ENCODE measurements at places on chromosomes 11 and 22.

- DNase-seq = no peak
These were observed 121.2 kb downstream of the NELL1 start for GRCh38 chr11:20790622-20791021.

- no peak for DNase-seq
These were observed 103.7 kb downstream of the TRIM51G start for GRCh38 chr11:48880021-48880441.

DNA sequence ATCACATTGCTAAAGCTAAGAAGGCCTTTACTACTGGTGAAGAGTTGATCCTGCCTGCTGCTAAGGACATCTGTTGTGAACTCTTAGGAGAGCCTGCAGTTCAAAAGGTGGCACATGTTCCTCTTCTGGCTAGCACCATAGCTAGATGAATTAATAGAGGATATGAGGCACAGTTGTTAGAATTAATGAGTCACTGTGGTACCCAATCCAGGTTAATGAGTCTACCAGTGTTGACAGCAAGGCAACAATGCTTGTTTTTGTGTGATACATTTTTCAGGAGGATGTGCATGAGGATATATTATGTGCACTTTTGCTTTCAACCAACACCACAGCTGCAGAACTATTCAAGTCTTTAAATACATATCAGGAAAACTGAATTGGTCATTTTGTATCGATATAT lies 12.0 kb downstream of the C11orf58 start:
- no peak for DNase-seq

GRCh38 chr11:68266121-68266891 lies 5.5 kb downstream of the C11orf24 start:
- DNase-seq = no peak

- DNase-seq = peak; percentile 27
These were observed 1.2 kb downstream of the KMT2A start for GRCh38 chr11:118437208-118438125.

DNA sequence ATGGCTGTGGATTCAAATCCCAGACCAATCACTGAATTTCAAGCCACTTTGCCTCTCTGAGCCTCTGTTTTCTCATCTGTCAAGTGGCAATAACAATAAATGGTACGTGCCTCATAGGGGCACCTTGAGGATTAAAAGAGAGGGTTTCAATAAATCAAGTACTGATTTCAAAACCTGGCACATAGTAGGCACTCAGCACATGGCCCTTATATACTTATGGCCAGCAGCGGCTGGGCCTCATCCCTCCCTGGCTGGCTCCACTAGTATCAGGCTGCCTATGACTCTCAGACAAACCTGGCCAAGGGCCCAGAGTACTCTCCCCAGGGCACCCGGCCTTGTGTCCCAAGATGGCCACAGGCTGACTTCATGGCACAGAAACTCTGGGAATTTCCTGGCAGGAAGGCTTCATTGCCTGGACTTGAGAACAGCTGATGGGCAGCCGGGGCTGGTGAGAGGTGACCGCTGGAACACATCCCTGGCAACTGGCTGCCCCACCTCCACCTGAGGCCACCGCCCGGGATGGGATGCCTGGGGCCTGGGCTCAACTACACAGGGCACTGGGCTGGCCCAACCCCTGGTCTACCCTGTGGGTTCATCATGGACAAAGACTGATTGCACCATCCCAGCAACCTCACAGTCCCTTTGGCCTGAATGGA lies 3.4 kb downstream of the FADS3 start:
- no peak for DNase-seq

- no peak for DNase-seq
These were observed 28.1 kb upstream of the CD81 start for GRCh38 chr11:2348986-2349385.

DNA sequence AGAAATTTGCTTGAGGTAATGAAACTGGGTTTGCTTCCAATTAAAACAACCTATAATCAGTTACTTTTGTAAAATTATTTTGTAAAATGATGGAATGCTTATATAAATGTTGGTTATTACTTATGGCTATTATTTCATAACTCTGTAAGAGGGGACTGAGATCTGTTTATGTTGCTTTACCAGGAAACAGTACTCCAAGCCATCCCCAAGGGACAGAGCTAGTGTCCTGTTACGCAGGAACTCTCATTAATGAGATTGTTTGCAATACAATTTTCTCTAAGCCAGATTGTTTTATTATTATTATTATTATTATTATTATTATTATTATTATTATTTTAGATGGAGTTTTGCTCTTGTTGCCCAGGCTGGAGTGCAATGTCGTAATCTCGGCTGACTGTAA lies 2.3 kb upstream of the NOX4 start:
- no peak for DNase-seq

- no peak for DNase-seq
These were observed 450.4 kb downstream of the OPCML start for GRCh38 chr11:133081730-133082452.

DNA sequence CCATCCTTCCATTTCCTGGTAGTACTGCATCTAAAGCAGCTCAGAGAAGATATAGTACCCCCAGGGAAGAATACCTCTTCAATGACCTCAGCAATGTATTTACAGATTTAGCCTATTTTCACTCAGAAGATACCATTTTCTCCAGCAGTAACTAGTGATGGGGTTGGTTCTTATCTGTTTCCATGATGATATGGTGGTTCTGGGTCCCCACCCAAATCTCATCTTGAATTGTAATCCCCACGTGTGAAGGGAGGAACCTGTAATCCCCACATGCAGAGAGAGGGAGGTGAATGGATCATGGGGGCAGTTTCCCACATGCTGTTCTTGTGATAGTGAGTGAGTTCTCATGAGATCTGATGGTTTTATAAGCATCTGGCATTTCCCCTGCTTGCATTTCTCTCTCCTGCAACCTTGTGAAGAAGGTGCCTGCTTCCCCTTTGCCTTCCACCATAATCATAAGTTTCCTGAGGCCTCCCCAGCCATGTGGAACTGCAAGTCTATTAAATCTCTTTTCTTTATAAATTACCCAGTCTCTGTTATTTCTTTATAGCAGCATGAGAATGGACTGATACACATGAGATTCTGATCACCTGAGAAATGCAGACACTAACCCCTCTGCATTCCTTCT lies 139.2 kb downstream of the CCDC81 start:
- DNase-seq = no peak

- no peak for DNase-seq
These were observed 38.4 kb upstream of the KLHL35 start for GRCh38 chr11:75471176-75471973.

GRCh38 chr22:17159504-17159951 lies 451 bp upstream of the HDHD5 start:
- DNase-seq = no peak

- no peak for DNase-seq
These were observed 117.4 kb upstream of the PARVA start for GRCh38 chr11:12259956-12260355.

GRCh38 chr11:36558571-36559413 lies 9.0 kb upstream of the RAG1 start:
- no peak for DNase-seq

- DNase-seq = no peak
These were observed 31.1 kb downstream of the IGF2 start for GRCh38 chr11:2107941-2108630.

All from activated gamma-delta T cell treated with anti-CD3 and anti-CD28 coated beads, Interleukin-2, amount 50 U/mL, for 16 hours (primary cell).